CD4-positive, alpha-beta T cell (primary cell): ENCODE measurements at places on chromosomes 13 and 19.

DNA sequence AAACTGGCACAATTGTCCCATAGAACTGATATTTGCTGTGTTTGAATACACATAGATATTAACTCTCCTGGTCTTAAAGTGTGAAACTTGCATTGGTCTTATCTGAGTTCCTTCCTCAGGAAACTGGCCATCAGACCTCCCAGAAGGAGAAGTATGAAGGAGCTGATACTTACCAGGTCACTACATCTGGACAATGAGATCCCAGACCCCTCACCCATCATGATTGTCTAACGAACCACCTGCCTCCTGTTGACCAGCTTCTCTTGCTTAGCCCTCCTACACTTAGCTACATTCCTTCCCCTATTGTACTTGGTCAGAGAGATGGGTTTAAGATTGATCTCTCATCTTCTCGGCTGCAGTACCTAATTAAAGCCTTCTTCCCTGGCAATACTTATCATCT, 413.3 kb downstream of the KCTD12 start:
- no peak for DNase-seq

GRCh38 chr19:868458-869244, 9.2 kb downstream of the CFD start:
- DNase-seq: no peak

DNA sequence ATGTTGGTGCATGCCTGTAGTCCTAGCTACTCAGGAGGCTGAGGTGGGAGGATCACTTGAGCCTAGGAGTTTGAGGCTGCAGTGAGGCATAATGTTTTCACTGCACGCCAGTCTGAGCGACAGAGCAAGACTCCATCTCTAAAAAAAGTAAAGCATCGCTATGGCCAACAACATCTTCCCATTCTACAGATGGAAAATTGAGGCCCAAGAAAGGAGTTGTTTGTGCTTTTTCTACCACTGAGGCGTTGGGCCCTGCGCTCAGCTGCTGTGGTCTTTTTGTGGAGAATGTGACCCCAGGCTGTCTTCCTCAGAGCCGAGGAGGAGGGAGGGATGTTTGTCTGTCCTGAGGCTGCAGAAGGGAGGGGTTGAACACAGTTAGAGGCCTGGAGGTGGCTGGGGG, 485 bp upstream of the C5AR2 start:
- no peak for DNase-seq

DNA sequence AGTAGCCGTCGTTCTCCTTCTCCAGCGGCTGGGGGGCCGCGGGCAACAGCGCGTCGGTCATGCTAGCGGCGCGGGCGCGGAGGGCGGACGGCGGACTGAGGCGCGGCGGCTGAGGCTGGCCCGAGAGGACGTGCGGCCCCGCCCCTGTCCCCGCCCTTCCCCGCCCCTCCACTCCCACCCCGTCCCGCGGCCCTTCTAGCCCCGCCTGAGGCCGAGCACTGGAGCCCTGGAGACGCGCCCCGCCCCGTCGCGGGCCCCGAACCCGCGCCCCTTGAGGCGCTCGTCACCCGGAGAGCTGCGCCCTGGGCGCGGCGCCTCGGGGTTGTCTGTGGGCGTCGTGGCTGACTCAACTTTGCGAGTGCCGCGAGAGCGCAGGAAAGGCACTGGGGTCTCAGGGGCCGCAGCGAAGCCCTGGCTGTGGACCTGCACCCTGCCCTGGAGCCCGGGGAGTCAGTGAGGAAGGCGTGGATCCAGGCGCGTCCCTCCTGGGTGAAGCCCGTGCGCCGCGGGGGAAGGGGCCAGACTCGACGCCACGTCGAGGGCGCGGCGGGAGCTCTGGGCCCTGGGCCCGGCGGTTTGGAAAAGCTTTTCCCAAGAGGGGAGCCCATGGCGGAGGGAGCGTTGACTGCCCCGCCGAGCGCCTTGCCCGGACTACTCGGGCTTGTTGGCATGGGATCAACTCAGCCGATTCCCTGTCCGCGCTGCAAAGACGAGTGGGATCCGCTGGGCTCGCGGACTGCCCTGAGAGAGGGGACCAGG, at the start of gene RHPN2:
Gene RHPN2 (minus strand): TSS at position 97 of the 759 bp plus-strand sequence. CDS start 36 bp downstream, at position 61.
- DNase-seq: no peak
